Iris pigment epithelial cell (primary cell): ENCODE measurements at places on chromosomes 7 and 10.
A peak's percentile ranks its signal among the peaks of the same experiment; 100 is the strongest.

- DNase-seq, result peak; percentile 86
These were observed 36.2 kb downstream of the WBP1L start for GRCh38 chr10:102779680-102780526.

- DNase-seq, result no peak
These were observed 10.5 kb upstream of the TRIM24 start for GRCh38 chr7:138449580-138449979.

DNA sequence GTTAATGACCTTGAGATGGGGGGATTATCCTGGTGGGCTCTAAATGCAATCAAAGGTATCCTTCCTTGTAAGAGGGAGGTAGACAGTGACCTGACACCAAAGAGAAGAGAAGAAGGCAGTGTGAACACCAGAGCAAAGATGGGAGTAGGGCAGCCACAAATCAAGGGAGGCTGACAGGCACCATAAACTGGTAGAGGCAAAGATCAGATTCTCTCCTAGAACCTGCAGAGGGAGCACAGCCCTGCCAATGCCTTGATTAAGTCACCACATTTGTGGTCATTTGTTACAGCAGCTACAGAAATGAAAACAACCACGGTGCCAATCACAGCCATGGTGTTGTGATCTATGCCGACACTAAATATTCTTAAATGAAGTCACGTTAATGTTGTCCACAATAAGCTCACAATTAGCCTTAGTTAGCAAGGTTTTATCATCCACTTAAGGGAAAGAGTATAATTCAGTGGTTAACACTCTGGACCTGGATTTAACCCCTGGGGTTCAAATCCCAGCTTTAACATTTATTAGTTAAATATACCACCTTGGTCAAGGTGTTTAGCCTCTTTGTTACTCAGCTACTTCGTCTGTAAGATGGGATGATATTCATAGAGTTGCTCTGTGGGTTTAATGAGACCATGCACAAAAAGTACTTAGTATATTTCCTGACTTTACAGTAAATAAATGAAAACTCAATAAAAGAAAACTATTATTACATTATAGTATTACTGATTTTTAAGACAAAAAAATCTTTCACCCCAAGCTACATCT lies 70.8 kb downstream of the SGMS1 start:
- peak; percentile 71 for DNase-seq

- no peak for DNase-seq
These were observed 78.9 kb downstream of the SRI start for GRCh38 chr7:88140947-88141346.

DNA sequence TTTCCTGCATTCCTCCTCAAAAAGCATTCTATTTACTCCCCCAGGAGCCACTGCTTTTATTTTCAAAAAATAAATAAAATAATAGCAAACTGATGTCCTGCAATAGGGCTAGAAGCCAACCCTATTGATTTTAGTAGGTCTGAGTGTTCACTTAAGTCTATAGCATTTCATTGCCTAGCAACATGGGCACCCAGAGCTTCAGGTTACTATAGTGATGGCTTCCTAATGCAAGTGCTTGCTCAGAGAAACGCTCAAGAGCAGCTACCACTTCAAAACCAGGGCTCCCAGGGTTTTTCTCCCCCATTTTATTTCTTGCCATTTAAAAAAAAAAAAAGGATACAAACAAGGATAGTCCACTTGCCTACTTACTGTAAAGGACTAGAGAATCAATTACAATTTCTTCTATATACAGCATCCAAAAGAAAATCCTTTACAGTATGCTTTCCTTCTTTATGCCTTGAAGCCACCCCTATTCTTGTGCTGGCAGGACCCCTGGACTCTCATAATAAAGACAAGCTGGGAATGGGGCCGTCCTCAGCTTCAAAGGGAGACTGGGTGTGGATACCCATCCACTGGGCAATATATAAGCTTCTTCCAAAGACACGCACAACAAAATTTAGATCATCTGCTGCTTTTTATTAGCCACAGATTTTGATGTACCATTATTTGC lies 133.3 kb downstream of the VPS41 start:
- DNase-seq, result no peak

DNA sequence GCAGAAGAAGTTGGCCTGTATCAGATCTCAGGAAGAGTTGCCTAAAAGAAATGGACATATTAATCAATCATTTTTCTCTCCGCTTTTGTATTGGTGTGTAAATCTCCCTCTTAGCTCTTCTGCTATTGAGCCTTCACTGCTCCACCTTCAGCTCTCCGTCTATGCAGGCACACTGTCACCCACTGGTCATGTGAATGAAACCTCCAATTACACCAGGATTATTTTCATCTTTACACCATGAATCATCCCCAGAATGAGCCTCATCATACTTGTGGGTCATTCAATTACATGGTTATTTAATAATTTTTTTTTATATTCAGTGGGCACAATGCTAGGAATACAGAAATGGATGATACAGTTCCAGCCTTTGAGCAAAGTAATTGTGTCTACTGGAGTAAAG lies 92.6 kb downstream of the LRRC4 start:
- DNase-seq, result peak; percentile 89

DNA sequence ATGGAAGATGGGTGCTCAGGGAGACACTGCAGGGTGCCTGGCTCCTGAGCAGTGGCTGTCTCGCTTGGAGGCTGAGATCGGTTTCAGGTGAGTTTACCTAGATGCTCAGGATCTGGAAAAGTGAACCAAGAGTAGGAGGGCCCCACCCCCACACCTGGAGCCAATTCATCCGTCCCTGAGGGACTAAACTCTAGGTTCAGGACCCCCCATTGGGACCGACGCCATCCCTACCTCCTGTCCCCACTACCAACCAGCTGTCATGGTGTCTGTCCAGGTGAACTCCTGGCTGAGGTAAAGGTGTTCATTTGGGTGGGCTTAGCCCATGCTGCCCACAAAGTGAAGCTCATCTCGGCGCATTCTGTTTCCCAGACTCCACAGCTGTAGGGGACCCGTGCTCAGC lies 174.6 kb upstream of the PLPP4 start:
- DNase-seq, result no peak

DNA sequence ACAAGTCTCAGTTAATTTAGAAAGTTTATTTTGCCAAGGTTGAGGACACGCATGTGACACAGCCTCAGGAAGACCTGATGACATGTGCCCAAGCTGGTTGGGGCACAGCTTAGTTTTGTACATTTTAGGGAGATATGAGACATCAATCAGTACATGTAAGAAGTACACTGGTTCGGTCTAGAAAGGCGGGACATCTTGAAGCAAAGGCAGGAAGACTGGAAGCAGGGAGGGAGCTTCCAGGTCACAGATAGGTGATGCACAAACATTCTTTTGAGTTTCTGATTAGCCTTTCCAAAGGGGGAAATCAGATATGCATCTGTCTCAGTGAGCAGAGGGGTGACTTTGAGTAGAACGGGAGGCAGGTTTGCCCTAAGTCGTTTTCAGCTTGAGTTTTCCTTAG lies 29.4 kb upstream of the LANCL2 start:
- DNase-seq, result no peak

DNA sequence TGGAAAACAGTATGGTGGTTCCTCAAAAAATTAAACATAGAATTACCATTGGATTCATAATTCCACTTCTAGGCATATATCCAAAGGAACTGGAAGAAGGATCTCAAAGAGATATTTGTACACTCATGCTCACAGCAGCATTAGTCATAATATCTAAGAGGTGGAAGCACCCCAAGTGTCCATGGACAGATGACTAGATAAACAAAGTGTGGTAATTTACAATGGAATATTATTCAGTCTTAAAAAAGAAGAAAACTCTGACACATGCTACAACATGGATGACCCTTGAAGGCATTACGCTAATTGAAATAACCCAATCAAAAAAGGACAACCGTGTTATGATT lies 594.2 kb downstream of the KCNMA1 start:
- DNase-seq, result peak; percentile 7
